ENCODE measurements at places on chromosomes 16 and 17. TPM values are rescaled to one million over a fixed set of nuclear protein-coding genes. Genes with fewer than 3 reads are reported as not detected.

GRCh38 chr17:33657181-33657580 is 364.1 kb upstream of the ASIC2 start:
- H3K4me1 ChIP-seq, result peaks cover 18% of the 10 kb centered on the region
- no peaks in the 10 kb centered on the region for H3K27me3 ChIP-seq
- peak overlapping the region; percentile 76 for H3K27ac ChIP-seq
- DNase-seq, result peak; percentile 14

GRCh38 chr16:76653390-76654026 is 376.3 kb downstream of the CNTNAP4 start:
- no peaks in the 10 kb centered on the region for H3K4me1 ChIP-seq
- no peak overlapping the region for H3K27ac ChIP-seq
- H3K27me3 ChIP-seq, result peaks cover 19% of the 10 kb centered on the region
- no peaks in the 10 kb centered on the region for H3K36me3 ChIP-seq
- no peak overlapping the region for H3K4me3 ChIP-seq

GRCh38 chr16:89504091-89504490 is 4.1 kb upstream of the SPG7 start:
- H3K4me3 ChIP-seq, result peak overlapping the region; percentile 68
- no peak overlapping the region for H3K27ac ChIP-seq
- no peak for DNase-seq
- no peaks in the 10 kb centered on the region for H3K27me3 ChIP-seq
- H3K4me1 ChIP-seq, result peaks cover 23% of the 10 kb centered on the region

The TBC1D3B gene
- total RNA-seq, result 12.5 TPM

All from neural crest cell (in vitro differentiated cells).